CD8-positive, alpha-beta memory T cell (primary cell): ENCODE measurements at places on chromosomes 1 and 21.

DNA sequence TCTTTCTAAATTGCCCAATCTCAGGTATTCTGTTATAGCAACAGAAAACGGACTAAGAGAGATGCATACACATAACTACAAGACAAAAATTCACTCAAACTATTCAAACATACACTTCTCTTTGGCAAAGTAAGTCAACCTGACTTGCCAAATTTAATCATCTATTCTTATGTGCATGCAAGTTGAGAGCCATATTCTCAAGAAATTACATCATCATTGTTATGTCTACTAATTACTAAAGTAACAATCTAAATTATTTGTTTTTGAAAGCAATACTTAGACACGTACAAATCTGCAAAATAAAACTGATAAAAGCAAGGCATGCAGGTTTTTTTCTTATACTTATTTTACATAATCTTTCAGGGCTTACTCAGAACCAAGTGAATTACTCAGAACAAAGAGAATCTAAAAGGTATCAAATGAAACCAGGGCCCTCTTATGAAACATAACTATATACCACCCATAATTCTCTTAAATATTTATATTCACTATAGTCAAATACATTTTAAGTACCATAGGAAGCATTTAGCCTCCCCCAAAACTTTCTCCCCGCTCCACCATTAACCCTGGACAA lies 62.3 kb downstream of the HLCS start:
- no peak for DNase-seq

GRCh38 chr1:63189677-63190076 lies 132.7 kb upstream of the FOXD3 start:
- no peak for DNase-seq

- no peak for DNase-seq
Observed at GRCh38 chr1:203636291-203636690, 9.7 kb downstream of the ATP2B4 start.

GRCh38 chr1:1082776-1083415 lies 8.8 kb upstream of the RNF223 start:
- no peak for DNase-seq

GRCh38 chr1:64295561-64295960 lies 92.1 kb downstream of the UBE2U start:
- DNase-seq: no peak

DNA sequence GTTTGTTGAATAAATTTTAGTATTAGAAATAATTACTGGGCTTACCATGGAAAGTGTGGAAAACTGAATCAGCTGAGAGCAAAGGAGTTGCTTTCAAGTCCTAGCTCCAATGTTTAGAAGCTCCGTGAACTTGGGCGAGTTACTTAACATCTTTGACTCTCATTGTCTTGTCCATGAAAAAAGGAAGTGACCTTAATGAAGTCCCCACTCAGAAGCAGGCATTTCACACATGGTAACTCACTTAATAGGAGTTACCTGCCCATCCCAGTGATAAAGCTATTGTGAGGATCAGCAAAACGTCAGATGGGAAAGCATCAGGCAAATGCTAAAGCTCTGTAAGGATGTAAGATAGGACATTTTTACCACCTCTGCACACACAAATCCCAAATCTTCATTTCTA lies 34.0 kb upstream of the GADD45A start:
- DNase-seq: no peak

- DNase-seq: no peak
Observed at GRCh38 chr1:152035539-152036266, 1.1 kb downstream of the S100A11 start.

GRCh38 chr21:25361097-25361496 lies 246.2 kb downstream of the MRPL39 start:
- DNase-seq: no peak

DNA sequence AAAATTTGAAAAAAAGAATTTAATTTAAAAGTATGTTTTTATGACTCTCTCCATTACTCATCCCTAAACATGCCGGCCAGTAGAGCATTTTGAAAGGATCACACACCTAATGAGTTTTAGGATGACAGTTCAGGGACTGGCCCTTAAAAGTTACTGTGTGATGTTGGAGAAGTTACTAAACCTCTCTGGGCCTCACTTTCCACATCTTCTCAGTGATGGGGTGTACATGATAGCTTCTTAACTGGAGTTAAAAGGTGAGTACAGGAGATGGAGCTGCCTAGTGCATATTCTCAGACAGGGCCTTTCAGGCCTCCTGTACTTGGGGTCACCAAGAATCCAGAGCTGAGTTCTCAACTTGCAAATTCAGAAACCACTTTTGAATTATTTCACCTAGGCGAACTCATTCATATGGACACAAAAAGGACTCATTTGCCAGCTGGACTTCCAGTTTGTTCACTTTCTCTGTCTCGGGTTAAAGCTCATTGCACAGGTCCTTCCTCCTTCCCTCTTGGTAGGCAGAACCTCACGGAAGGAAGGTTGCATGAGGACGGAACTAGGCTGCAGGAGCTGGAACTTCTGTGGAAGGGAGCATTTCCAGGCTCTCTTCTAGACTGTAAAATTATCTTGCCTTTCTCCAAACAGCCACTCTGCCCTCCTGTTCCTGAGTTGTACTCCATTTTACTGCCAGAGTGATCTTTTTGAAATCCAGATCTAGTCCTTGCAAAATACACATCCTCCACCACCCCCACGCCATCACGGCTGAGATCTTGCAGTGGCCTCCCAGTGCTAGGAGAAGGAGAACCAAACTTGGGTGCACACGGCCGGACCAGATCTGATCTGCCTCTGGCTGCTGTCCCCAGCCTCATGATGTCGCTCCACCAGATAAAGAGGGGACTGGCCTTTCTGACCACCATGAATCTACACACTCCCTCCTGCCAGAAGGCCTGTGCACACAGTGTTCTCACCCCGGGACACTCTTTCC lies 4.3 kb upstream of the SLC30A1 start:
- no peak for DNase-seq

GRCh38 chr1:208211921-208212843 lies 32.0 kb downstream of the PLXNA2 start:
- DNase-seq: no peak

GRCh38 chr1:30801771-30802198 lies 44.2 kb upstream of the LAPTM5 start:
- DNase-seq: peak; percentile 72

DNA sequence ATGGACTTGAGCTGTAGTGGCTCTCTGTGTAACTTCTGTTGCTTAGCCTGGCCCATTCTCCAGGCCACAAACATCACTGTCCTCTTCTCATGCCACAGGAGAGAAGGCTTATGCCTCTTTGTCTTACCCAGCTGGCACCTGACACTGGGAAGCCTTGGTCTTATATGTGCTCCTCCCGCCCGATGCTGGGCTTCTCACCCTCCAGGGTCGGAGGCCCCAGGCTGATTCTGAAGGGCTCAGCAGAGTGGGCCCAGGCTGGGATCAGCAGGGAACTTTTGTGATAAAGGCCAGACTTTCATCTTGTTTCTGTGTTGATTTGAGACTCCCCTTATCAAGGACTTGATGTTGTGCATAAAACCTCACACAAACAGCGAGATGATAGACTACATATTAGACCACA lies 29.8 kb downstream of the TRPM2 start:
- no peak for DNase-seq

GRCh38 chr1:182304218-182304617 lies 87.4 kb downstream of the GLUL start:
- no peak for DNase-seq

DNA sequence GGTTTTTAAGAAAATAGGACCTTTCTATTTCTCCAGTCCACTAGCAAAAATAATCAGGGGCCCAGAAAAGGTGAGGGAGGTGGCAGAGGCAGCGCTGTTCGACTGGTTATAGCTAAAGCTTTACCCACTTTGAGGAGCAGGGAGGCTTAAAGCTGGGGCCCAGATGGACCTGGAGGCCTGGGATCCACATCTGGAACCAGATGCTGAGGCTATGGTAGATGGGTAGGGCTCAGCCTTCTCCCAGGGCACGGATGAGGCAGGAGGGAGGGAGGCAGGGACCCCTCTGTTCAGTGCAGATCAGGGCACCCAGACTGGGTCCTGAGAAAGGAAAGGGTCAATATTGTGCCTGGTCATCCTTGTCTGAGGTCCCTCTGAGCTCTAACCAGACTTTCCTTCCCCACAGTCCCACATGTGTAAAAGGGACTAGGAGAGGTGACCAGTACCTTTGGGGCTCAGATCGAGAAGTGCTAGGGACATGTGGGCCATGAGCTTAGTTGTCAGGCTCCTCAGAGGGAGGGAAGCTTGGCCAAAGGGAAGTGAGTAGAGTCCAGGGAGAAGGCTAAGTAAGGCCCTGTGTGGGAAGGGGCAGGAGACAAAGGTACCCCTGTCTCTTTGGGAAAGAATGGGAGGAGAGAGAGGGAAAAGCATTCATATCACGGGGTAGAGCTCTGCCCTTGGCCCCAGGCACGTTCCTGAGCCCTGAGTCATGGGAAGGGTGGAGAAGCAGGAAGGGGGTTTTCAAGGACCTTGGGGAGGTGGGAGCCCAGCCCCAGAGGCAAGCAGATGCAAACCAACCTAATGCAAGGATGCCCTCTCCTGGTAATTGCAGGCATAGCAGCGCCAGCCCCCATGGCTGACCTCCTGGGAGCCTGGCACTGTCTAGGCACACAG lies 15.4 kb downstream of the LMNA start:
- peak; percentile 77 for DNase-seq

DNA sequence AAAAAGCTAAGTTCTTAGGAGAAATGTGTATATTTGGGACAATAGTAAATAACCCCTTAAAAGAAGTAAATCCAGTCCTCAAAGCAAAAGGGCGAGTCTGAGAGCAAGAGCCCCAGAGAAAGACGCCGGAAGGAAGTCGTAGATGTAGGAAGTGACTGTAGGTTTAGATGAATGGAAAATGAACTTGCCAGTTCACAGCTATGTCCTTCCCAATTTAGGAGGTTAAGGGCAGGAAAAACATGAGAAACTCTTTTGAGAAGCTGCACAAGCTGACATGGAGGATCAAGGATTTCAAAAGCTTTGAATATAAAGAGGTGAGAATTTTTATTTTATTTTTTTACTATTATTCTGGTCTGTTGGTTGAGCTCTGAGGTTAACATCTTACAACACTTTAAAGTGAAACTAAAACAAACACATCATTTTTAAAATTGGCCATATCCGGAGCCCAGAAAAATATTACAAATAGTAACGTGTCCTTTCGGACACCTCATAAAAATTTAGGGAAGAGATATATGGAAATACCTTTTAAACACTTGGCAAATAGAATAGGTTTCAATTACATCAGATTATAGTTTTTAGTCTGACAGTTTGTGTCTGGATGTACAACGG lies 1178.6 kb downstream of the MRPL39 start:
- DNase-seq: no peak

DNA sequence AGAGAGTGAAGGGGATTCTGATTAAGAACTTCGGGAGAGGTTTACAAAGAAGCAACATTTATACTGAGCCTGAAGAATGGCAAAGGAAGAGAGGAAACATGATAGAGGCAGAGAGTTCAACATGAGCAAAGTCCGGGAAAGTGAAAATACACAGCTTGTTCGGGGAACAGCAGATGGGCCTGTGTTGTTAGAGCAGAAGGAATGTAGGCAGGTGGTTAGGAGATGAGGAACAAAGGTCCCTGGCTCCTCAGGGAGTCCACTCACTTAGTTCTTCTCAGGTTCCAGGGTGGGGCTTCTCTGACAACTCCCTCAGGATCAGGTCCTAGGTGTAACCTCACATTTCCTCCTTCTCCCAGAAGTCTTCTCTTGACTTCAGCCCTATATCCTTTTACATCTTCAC lies 5.1 kb upstream of the ZNF326 start:
- DNase-seq: no peak

GRCh38 chr1:210698661-210699060 lies 370.0 kb downstream of the HHAT start:
- no peak for DNase-seq

DNA sequence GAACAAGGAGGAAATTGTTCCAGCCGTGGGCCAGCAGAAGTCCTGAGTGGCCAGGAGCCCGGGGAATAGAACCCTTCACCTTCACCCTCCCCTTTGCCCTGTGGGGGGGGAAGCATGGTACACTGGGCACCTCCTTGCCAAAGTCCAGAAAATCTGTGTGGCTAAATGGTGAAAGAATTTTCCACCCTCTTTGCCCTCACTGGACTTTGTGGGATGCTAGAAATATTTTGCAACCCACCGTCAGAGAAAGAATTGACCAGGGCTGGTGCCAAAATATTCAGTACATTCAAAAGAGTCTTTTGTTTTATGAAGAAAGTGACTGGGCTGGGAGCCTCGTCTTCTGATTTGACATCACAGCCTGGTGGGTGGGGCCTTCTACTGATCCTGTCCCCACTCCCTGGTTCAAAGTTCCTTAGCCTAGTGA lies 14.6 kb downstream of the NFASC start:
- DNase-seq: no peak

DNA sequence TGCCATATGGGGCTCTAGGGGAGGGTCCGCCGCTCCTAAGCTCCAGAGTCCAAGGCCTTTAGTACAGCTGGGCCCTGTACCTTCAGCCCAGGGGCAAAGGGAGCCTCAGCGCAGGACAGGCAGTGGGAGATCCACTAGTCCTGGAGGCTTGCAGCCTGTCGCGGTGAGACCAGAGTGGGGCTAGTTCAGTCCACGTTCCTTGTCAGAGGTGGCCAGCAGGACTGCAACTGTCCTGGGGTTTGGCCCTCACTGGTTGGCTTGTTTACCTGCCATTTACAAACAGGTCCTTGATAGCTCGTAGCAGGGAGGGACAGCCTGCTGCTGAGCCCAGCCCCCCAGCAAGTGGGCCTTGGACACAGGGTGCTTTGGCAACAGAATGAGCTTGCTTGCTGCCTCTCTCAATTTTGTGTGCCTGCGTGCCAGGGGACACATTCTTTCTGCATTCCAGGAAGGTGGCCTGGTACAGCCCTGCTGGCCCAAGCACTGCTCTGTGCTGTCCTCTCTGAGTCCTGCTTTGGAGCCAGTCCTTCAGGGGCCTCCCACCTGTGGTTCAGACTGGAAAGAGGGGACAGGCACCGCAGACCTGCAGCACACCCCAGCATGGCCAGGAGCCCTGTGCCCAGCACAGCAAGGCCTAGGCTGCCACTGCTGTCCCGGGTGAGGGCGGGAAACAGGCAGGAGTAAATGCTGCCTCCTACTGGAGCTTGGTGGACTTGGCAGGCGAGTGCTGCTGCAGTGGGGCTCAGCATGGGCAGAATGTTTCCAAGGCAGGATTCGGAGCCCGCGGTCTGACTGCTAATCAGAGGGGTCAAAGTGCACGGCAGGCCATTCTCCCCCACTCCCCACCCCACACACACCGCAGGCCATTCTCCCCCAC lies 15.2 kb downstream of the H6PD start:
- DNase-seq: no peak

GRCh38 chr1:89884718-89885596 lies 64.1 kb downstream of the LRRC8D start:
- no peak for DNase-seq

DNA sequence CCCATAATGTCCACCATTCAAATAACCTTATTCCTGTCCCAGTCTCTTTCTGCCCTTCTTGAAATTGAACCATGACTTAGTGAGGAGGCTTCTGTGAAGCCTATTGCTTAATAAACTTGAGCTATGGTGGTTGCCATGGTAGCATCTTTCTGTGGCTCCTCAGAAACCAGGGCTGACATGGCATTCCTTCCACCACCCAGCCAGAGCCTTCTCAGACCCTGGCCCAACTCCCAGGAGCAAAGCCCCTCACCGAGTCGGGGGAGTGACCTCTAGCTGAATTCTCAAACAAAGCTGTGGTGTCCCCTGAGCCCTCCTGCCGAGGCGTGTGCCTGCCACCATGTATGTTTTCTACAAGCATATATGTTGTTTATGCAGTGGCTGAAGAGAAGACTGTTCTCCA lies 259.1 kb downstream of the CACNA1E start:
- no peak for DNase-seq

GRCh38 chr21:45941338-45941710 lies 40.2 kb upstream of the COL6A1 start:
- DNase-seq: no peak
